ENCODE measurements at places on chromosomes 16 and 17.

GRCh38 chr16:53053967-53054669 lies 673 bp upstream of the CHD9 start:
- DNase-seq = peak; percentile 84

DNA sequence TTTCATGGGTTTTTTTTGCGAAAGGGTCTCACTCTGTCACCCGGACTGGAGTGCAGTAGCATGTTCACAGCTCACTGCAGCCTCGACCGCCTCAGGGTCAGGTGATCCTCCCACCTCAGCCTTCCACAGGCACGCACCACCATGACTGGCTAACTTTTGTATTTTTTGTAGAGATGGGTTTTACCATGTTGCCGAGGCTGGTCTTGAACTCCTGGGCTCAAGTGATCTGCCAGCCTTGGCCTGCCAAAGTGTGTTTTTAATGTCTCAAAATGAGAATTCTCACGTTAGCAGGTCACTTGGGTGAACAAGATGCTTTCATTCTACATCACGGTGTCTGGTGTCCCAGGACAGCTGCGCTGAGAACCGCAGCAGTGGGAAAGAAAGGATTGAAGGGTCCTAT lies 3.2 kb downstream of the FBXO31 start:
- DNase-seq = peak; percentile 50

DNA sequence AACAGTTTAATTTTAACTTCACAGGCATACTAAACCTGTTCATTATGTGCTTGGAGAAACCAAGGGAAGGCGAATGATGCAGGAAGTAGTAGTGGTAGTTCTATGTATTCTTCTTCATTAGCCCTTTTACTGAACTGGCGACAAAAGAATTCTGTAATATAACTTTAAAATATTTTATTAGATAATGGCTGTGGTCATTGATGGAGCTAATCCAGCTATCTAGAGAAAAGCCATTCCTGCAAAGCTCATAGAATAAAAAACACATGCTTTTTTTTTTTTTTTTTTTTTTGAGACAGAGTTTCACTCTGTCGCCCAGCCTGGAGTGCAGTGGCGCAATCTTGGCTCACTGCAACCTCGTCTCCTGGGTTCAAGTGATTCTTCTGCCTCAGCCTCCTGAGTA lies 23.5 kb downstream of the TANC2 start:
- DNase-seq = no peak

DNA sequence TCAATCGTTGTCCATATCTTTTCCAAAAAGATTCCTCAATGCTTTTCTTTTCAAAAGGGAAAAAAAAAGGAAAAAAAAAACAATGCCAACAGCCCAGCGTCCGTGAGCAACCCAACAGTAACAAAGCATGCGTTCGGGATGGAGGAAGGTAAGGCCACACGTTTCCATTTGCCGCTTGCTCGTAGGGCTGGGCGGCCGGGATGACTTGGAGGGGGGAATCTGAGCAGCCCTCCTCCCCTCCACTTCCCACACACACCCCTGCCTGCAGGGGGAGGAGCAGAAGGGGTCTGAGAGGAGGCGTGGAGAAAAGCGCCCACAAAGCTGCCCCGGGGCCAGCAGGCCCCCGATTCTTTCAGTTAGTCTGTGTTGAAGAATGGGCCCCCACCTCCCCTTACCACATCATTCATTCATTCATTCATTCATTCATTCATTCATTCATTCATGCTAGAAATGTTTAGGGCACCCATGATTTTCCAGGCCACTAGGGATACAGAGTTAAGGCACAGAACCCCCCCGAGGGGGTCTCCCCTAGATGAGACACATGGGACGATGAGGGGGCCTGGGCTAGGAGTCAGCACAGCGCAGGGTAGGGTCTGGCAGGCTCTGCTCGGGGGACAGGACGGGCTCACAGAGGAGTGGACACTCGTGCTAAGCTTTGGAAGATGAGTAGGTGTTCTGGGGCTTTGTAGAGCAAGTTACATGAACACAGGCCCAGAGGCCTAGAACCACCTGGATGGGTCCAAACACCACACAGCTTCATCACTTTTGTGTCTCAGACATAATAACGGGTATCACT lies 10.9 kb upstream of the TBX2 start:
- DNase-seq = no peak

- no peak for DNase-seq
Measured at GRCh38 chr16:20879175-20880040, 20.8 kb downstream of the DCUN1D3 start.

- DNase-seq = no peak
Measured at GRCh38 chr17:66691644-66692420, 143.1 kb upstream of the CACNG5 start.

- DNase-seq = no peak
Measured at GRCh38 chr16:12250578-12250977, 274.0 kb downstream of the SNX29 start.

- DNase-seq = no peak
Measured at GRCh38 chr16:14187517-14188338, 116.6 kb downstream of the MRTFB start.

- no peak for DNase-seq
Measured at GRCh38 chr16:89361751-89362539, 128.4 kb downstream of the ANKRD11 start.

DNA sequence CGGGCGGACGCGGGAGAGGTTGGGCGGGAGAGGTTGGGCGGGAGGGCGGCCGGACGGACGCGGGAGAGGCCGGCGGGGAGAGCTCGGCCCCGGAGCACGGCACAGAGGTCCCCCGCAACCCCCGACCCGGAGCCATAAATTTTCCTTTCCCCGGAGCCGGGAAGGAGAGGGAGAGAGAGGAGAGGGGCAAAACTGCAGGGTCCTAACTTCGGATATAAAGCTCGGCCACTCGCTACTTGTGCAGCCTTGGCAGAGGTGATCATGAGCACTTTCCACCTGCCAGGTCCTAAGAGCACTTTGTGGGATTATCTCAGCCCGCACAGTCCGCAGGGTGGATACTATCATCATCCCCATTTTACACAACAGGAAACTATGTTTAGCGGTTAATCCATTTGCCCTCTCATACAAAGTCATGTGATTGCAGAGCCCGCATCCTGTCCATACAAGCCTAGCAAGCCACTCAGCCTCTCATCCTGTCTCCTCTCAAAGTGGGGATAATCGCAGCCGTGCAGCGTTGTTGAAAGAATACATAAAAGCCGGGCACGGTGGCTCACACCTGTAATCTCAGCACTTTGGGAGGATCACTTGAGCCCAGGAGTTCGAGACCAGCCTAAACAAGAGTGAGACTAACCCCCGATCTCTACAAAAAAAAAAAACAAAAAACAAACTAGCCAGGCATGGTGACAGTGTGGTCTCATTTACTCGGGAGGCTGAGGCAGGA lies 780 bp upstream of the DCAKD start:
- DNase-seq = peak; percentile 80

DNA sequence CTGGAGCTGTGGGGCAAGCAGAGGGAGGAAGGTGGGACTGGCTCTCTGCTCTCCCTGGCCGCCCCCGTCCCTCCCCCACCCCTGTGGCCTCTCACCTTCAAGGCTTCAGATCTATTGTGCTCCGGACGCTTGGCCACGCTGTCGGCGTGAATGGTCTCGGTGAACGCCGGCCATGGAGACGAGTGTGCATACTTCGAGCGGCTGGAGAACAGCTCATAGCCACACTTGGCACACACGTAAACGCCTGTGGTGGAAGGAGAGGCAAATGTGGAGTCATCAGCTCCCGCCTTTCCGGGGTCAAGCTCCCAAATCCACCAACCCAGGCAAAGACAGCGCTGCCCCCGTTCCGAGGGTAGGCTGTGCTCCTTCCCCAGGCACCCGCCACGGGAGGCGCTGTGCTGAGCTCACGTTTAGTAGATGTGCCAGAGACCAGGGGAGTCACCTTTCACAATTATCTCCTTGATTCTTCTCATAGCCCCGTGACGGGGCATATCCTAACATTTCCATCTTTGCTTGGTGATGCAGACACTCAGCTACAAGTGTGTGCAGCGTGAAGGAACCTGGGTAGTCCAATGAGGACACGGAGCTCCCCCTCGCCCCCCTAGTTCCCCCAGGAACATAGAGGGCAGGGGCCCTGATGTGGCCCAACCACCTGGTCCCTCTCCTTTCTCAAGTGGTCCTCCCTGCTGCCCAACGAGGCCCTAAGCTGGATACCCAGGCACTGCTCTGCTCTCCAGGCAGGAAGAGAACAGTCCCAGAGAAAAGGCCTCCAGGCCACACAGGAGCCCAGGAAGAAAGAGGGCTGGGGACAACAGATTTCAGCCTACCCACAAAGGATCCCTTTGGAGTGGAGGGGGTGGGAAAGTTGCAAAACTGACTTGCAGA lies 1.6 kb downstream of the MSRB1 start:
- DNase-seq = no peak

- DNase-seq = no peak
Measured at GRCh38 chr17:45873728-45874127, 20.6 kb upstream of the MAPT start.

DNA sequence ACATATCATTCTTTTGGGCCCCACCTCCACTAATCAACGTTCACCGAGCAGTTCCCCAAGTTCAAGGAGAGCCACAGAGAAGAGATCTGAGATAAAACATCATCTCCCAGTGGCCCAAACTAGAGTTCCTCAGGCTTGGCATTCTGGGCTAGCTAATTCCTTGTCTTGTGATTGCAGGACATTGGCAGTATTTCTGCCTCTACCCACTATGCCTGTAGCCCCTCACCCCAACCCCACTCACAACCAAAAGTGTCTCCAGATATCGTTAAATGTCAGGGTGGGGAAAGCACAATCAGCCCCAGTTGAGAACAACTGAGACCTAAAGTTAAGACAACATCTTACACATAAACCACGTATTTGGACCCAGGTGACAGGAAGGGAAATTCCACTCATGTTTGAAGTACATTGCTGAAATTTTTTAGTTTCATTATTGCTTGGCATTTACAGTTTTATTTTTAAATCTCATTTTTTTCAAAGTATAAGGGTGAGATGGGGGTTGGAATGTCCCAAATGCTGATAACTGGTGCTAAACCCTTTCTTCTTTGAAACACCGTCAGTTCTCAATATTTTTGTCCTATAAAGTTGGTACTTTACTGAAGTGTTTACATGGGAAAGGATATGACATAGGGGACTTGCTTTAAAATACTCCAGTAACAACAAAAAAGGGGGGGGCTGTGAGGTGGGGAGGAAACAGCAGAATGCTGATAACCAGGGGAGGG lies 13.6 kb downstream of the ZC3H7A start:
- DNase-seq = no peak

DNA sequence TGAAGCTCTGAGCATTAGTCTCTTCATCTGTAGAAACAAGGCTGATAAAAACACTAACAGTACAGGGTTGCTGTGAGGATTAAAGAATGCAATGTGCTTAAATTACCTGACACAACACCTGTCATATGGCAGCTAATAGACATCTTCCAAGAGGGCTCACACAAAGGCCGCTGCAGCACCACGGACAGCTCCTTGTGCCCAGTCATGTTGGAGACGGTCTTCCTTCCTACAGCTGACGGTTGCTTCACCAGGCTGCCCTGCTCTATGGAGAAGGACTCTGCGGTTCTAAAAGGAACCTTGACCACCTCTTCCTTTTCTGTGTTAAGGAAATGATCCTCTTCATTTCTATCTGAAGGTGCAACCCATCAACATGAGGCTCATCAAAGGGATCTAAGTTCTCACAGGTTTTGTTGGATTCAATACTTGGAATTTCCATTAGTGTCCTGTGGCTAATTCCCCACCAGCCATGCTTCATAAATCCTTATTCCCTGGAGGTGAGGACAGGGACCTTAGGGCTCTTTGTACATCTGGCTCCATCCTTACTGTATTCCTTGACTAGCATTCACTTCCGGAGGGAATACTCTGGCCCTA lies 138.9 kb upstream of the CES5A start:
- no peak for DNase-seq

GRCh38 chr16:89616623-89617022 lies 3.2 kb downstream of the DPEP1 start:
- DNase-seq = no peak

- no peak for DNase-seq
Measured at GRCh38 chr16:15509593-15510535, 75.5 kb downstream of the BMERB1 start.

GRCh38 chr16:21663889-21664647 lies at the start of gene OTOA:
Gene OTOA, plus strand, starts transcription at chr16:21663968. Its CDS starts 14,547 bp downstream, at chr16:21678515.
- no peak for DNase-seq

DNA sequence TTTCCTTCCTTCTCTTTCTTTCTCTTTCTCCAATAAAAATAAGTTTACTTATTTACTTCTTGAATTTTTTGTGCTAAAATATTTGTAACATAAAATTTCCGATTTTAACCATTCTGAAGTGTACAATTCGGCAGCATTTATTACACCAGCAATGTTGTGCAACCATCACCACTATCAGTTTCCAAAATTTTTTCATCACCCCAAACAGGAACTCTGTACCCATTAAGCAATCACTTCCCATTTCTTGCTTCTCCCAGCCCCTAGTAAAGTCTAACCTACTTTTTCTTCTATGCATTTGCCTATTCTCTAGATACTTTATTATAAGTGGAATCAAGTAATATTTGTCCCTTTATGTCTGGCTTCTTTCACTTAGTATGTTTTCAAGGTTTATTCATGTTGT lies 2.5 kb upstream of the HP start:
- no peak for DNase-seq

- DNase-seq = no peak
Measured at GRCh38 chr17:73899839-73900238, 255.6 kb upstream of the SDK2 start.

GRCh38 chr17:79188048-79188447 lies 113.4 kb downstream of the ENGASE start:
- no peak for DNase-seq

GRCh38 chr17:66983414-66984021 lies 19.0 kb downstream of the CACNG4 start:
- no peak for DNase-seq

GRCh38 chr16:80663078-80663477 lies 122.3 kb downstream of the DYNLRB2 start:
- no peak for DNase-seq

DNA sequence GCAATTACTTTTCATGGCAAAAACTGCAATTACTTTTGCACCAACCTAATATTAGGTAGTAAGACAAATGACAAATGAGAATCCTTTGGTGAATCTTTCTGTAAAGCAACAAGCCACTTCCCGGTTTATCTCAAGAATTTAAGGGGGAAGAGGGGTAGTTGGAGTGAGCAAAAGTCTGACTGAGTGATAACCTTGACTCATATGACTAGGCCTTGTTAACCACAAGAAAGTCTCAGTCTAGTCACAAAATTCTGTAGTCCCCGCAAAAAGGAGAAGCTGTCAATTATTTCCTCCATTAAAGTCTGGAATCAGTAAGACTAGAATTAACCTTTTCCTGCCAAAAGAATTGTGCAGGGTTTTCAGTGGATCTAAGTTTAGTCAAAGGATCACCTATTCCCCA lies 72.2 kb upstream of the GNAO1 start:
- DNase-seq = no peak

DNA sequence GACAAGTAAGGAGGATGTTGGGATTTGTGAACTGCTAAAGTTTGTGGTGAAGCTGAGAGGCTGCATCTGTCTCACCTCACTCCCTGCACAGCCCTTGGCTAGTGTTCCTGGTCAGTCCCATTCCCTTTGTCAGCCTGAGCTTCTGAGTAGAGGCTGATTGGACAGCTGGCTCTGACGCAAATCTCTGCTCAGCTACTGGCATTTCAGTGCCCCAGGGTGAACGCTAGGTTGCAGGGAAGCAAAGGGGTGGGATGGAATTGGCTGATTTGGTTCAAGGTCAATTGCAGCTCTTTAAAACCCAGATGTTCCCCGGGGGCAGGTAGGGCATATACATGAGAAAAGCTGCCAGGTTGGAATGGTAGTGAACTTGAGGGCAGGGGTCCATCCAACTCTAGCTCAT lies 23.1 kb upstream of the CNOT1 start:
- DNase-seq = no peak

GRCh38 chr16:69693916-69694315 lies 32.4 kb downstream of the NQO1 start:
- no peak for DNase-seq

Data from sigmoid colon (tissue), 7 donors.